ENCODE measurements at places on chromosomes 2 and 18. TPM values are rescaled to one million over a fixed set of nuclear protein-coding genes. Genes with fewer than 3 reads are reported as not detected.

POTEI gene
- not detected for total RNA-seq

PSTPIP2 gene
- 16.1 TPM for total RNA-seq

FOXD4L1 gene
- total RNA-seq, result 0.23 TPM

TRIM54 gene
- total RNA-seq, result 0.28 TPM

DSG3 gene
- not detected for total RNA-seq

PROKR1 gene
- total RNA-seq, result not detected

CAB39 gene
- 174 TPM for total RNA-seq

IL36B gene
- not detected for total RNA-seq

DSEL gene
- 0.05 TPM for total RNA-seq

ABCG8 gene
- not detected for total RNA-seq

SFT2D3 gene
- 4.6 TPM for total RNA-seq

SCN9A gene
- total RNA-seq, result not detected

SIX2 gene
- total RNA-seq, result not detected

GPR45 gene
- not detected for total RNA-seq

RAB12 gene
- 13.6 TPM for total RNA-seq

LRATD1 gene
- not detected for total RNA-seq

MAP3K2 gene
- total RNA-seq, result 56.9 TPM

ACADL gene
- total RNA-seq, result not detected

ACMSD gene
- total RNA-seq, result not detected

IL37 gene
- not detected for total RNA-seq

REG3A gene
- not detected for total RNA-seq

NMUR1 gene
- total RNA-seq, result 8.6 TPM

IL1RN gene
- total RNA-seq, result 1.8 TPM

GRHL1 gene
- 1.0 TPM for total RNA-seq
